WTC11 (cell line): ENCODE measurements at places on chromosomes 13 and 19.

DNA sequence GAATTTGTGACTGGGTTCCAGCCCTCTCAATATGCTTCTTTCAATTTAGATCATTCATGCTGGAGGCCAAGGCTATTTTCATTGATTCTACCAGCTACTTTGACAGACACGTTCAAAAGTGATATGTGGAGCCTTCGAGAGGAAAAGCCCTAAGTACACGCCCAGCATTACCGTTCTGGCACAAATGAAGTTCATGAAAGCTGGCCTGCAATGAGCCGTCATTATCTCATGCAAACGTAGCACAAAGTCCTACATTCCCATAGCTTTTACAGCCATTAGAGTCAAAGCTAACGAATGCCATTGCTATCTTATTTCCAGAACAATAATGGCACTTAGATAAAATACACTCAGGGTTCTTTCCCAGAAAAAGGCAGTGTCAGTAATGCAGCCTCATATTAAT lies 1237.6 kb downstream of the EFNB2 start:
- no peak for DNase-seq

- DNase-seq: no peak
These were observed 62.0 kb downstream of the RFX2 start for GRCh38 chr19:6048348-6048747.

GRCh38 chr13:75251188-75251587 lies 230.8 kb downstream of the TBC1D4 start:
- DNase-seq: no peak

- no peak for DNase-seq
These were observed 550.7 kb upstream of the SLITRK5 start for GRCh38 chr13:87120476-87120875.

DNA sequence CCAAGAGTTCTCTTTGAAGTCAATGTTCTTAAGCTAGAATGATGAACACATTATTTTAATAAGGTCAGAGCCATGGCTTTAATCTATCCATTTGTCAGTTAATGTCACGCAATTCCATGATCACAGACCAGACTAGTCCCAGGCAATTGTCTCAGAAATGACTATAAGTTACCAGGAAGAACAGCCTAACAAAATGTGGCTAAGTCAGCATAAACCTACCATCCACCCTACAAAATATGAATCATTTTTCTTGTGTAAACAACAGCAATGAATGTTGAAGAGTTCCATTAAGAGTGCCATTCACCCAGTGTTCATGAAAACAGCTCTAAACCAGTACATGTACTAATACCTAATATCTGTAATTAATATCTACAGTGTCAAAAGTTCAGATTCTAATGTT lies 127.5 kb downstream of the KCTD12 start:
- no peak for DNase-seq

DNA sequence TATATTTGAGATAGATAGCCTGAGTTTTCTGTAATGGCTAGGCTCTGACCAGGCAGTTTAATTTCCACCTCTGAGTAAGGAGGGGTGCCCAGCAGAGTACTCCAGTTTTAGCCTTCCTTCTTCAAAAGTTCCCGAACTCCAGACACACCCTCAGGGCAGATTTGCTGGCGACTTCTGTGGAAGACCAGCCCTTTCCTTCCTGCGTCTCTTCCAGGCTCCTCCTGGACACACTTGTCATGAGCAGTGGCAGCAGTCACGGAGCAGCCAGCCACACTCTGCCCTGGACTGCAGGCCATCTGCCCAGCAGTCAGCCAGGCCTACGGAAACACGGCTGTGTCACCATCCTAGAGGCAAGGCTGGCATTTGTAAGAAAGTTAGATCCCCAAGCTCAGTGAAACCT lies 6.6 kb upstream of the FLT1 start:
- DNase-seq: no peak

DNA sequence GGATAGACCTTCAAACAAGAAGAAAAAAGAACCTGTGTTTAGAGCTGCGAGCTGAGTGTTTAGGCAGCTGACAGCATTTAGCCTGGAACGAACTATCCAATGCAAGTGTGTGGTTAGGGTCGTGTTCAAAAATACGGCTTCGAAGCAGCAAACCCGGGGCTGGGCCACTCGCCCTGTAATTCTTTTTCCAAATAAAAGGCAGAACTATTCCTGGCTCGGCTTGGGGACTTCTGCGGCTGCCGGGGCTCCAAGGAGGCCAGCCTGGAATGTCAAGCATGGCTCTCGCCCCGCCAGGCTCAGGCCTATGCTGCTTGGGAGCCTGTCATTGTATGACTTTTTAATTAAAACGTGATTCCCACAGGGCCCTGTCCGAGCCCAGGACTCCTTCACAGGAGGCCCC lies 51.7 kb upstream of the KLF2 start:
- DNase-seq: no peak
